Skeletal muscle cell (primary cell): ENCODE measurements at places on chromosomes 4 and X.

DNA sequence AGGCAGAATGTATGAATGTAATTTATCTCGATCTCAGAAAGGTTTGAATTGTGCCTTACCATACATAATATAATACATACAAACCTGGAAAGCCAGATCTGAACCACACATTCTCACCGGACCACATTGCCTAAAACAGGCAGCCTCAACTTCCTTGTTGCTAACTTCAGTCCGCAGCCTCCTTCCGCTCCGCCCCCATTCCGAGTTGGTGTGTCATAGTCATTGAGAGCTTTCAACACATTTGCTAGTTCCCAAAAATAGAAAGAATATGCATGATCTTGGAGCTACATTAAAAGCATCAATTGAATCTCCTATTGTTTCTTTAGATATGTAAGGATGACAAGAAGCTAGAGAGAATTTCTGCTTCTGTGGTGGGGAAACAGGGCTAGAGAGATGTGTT is 127.2 kb downstream of the ARHGEF9 start:
- peak; percentile 59 for DNase-seq

DNA sequence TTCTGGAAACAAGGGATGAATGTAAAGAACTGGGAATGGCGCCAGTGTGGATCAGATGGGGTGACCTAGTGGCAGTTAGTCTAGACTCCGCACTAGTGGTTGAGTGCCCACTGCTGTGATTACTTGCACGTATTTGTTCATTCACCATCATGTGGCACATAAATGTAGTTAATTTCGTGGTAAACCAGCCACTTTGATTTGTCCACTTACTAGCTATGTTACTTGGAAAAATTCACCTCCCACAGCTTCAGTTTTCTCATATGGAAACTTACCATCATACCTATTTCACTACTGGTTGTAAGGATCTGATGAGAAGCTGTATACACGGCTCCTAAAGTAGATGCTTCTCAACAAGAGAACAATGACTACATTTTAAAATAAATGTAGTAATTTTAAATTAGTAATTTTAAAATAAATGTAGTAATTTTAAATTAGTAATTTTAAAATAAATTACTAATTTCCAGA is 394 bp upstream of the DYNLT3 start:
- no peak for DNase-seq

DNA sequence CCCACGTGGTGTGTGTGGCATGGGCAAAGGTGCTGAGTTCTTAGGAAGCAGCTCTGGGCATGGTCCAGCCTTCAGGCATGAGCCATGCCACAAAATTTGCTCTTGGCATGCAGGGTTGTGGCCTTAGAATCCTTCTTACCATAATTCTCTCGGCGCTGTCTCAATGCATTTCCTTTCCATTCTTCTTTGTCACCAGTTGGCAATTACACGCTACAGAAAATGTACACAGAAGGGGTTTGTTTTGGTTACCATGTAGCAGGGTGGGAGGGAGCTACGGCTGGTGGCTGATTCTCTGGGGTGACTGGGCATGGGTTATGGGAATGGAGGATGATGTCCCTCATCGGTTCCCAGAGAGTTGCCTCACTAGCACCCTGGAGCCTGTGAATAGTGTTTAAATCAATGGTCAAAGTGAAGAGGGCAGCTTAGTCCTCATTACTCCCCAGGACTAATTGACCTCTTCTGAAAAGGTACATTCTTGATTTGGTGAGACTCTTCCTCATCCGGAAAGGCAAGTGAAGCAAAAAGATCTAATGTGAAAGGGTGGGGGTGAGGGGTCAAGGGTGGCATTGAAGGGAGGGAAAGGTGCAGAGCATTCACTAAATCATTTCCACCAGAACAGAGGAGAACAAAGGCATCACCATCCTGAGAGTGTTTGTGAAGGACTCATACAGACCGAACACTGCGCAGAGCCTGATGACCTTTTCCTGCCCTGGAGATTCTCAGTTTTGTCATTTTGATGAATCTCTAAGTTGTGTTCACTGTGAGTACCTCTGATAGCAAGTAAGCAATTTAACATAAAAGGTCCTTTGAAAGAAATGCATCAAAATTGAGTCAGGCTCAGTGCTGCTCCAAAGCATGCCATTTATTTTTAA is 199.8 kb upstream of the SFRP2 start:
- DNase-seq, result no peak

- no peak for DNase-seq
These were observed 2.7 kb downstream of the FOXO4 start for GRCh38 chrX:71098302-71098701.

DNA sequence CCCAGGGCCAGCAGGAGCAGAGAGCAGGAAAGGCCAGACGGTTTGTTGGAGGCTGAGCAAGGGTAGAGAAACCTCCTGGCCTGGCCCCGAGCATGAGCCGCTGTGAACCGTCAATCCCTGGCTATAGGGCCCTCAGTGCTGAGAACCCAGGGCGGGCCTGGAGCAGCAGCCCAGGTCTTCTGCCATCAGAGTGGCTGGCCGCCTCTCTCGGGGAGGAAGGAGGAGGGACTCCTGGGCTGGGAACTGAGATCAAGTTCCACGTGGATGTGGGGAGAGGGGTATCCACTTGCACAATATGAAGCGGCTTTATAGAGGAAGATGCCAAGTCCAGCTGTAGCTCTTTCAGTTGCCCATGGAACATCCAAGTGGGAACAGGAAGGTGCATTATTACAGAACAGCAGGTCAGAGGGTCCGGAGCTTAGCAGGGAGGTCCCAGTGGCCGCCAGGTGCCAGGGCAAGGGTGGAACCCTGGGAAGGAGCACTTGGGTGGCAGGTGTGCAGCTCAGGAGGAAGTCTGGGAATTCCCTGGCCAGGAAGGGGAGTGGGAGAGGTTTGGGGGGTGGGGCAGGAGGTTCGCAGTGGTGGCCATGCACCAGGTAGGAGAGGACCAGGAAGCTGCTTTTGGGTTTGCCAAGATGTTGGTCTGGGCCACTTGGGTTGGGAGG is 31.7 kb upstream of the CRMP1 start:
- DNase-seq, result no peak

GRCh38 chr4:163902417-163902816 is 407.9 kb downstream of the TMA16 start:
- no peak for DNase-seq

- no peak for DNase-seq
These were observed 147.0 kb downstream of the HS3ST1 start for GRCh38 chr4:11281720-11282119.

DNA sequence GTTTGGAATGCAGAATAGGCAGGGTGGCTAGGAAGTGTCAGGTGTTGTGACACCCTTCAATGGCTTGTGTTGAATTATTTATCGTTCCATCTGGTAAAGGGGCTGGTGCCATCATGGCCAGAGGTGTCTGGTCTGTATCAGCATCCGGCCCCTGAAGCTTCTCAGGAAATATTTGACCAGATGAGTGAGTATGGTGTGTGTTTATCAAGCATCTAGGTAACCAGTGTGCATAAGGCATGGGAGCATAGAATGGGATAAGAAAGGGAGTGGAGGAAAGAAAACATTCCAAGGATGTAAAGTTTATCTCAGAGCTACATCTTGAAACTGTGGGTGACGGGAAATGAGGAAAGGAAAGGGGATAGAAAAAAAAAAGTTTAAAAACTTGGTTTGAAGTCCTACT is 109.4 kb downstream of the KLHL4 start:
- no peak for DNase-seq

DNA sequence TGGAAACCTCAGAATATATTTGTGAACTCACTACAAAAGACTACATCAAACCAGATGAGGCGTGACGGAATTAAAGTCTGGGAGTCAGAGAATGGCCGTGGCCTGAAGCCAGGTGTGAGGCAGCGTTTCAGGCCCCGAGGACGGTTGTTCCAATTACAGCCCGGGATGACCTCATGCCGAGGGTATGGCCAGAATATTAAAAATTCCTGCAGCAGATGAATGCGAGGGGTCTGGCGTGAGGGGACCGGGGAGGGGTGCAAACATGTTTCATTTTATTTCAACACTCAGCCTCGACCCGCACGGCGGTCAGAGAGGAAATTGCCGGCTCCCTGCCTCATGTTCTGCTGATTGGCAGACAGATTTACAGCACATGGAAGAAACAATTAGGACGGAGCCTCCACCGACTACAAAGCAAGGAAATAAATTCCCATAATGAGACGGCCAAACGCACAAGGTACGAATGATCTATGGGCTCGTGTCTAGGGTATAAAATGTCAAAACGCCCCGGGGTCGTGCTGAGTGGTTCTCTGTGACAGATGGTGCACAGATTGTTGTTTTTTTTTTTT is 289.7 kb downstream of the SHOX start:
- DNase-seq, result peak; percentile 36

DNA sequence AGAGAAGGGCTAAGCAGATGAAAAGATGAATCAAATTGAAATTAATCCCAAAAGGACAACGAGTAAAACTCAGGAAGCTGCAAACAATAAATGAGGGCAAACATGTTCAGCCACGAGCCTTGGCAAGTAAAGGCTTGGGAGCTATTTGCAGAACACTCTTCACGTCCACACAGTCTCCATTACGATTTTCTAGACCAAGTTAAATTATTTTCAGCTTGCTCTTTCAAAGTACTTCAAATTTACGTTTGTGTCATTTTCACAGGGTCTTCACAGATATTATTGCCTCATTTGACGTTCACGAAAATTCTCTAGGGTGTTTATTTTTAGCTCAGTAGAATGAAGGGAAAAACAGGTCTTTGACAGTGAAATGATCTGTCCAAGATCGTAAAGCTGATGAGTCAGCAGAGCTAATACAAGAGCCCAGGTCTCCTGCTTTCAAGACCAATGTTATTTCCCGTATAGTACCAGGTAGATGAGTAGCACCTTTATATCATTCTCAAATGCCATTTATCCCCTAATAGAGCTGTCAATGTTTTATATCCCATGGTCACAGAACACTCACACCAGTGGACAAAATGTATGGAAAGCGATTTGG is 20.9 kb downstream of the KLB start:
- peak; percentile 24 for DNase-seq

DNA sequence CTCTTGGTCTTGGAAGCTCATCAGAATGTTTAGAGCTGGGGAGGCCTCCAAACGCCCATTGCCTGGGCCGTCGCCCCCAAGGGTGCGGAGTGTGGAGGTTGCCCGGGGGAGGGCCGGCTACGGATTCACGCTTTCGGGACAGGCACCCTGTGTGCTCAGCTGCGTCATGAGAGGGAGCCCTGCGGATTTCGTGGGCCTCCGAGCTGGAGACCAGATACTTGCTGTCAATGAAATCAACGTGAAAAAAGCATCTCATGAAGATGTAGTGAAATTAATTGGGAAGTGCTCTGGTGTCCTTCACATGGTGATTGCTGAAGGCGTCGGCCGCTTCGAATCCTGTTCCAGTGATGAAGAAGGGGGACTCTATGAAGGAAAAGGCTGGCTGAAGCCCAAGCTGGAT is 23.3 kb downstream of the RGS12 start:
- DNase-seq, result no peak

DNA sequence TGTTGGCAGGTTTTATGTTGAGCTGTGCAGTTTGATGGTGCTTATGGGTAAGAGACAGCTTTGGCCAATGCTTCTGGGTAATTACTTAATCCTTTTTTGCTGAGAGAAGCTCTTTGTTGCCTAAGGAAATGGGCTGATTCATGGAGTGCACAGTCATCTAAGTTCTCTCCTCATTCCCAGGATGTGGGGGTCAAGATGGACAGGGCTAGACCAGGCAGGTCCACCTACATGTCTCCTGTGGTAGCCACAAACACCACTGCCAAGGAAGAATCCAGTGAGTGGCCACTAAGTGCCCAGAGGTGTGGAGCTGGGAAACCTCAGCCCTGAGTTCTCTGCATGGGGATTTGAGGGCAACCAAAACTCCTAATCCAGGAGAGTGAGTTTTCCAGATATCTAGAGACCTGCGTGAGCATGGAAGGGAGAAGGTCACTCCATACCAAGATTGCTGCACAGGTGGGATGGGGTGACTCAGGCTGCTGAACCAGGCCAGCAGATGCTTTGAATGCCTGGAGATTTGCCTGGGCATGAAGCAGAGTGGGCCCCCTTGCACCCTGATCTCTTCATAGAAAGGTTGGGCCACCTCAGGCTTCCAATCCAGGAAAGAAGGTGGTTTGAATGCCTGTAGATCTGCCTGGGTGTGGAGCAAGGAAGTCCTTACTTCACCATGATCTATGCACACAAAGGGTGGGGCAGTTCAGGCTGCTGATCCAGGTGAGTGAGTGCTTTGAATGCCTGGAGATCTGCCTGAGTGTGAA is 234.8 kb upstream of the GNPDA2 start:
- no peak for DNase-seq

DNA sequence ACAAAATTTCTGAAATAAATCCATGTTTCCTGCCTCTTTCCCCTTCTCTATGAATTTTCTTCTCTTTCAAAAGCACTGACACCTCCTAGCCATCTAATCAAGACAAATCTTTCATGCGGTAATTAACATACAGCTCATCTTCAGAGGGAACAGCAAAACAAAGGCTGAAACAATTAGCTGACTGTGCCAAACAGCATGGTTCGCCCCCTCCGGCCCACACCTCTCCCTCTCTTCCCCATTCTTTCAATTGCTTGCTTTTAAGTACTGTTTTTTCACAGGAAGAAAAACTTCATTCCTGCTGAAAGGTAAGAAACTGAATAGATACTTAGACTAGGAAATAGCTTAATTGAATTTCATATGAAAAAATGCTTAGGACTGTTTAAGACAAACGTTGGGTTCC is 291.1 kb upstream of the NOCT start:
- DNase-seq, result no peak

- DNase-seq, result no peak
These were observed 44.7 kb upstream of the AFAP1 start for GRCh38 chr4:7984286-7984925.

DNA sequence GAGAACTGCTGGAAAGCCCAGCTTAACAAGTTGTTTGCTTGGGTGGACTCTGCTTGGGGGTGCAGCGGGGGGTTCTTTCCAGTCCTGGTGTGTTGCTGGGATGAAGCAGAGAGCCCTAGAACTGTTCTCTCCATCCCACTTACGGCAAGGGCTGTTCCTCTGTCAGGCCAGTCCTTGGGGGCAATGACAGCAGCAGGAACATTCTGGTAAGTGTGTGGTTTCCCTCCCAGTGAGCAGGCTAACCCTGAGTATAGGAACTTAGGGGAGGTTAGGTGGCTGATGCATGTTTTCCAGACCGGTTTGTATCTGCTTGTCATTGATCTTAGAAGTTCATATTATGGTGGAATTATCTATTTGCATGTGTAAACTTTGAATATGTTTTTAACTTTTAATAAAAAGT is 46.9 kb upstream of the TLR2 start:
- no peak for DNase-seq
